ENCODE measurements at places on chromosomes 4 and X.

- DNase-seq, result no peak
These were observed 76.6 kb upstream of the CXXC4 start for GRCh38 chr4:104571341-104571740.

DNA sequence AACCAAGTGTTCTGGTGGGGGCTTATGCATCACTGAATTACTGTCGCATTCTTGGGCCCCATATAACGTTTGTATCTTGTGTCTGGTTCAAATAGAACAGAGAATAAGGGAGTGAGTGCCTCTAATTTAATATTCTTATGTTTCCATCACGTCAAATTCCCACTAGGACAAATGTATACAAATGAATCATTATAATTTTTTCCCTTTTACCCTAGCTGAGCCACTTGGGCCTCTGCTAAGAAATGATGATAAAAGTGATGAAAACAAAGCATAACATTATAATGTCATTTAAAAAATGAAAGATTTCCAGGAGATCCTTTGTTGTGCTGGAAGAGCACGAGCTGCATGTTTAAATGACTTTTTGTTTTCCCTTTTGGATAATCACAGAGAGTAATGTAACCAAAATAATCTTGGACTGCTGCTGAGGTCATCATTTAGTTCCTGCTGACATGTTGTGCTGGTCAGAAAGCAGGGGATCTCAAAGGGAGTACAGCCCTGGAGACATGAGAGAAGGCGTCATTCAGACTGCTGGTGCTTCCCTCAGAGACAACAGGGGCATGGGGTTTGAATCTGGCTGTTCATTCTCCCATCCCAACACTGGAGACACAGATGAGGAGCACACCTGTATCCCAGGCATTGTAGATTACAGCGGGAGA is 105.1 kb upstream of the SCOC start:
- DNase-seq, result no peak

- DNase-seq, result peak; percentile 25
These were observed 15.0 kb downstream of the SRPX2 start for GRCh38 chrX:100658941-100659381.

DNA sequence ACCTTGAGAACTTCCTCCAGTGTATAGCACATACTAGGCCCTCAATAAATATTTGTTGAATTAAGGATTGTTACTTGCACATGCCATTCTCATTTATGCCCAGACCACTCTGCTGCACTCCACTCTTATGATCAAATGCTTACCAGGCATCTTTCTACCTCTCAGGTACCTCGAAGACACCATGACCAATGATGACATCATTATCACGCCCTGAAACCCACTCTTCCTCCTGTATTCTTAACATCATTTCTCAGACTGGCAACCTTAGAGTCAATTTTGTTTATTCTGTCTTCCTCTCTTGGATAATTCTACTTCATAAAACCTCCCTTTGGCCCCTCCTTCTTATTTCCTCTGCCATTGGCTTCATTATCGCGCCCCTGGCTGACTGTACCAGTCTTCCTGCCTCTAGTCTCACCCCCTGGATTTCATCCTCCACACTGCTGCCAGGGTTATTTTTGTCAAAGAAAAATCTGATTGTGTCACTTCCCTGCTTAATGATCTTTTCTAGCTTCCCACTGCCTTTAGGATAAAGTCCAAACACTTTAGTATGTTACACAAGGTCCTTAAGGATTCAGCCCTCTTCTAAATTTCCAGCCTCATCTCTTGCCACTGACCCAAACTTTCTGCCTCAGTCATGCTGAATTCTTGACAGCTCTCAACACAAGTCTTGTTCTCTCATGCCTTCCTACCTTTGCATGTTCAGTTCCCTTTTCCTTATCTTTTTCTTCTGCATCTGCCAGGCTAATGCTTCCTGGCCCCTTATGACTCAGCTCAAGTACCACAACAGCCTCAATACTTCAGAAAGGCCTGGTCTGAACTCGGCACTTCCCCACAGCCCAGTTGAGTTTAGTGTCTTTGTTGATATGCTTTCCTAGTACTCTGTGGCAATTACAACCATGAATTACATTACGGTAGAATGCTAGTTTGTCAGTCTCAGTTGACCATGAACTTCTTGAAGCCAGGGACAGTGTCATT is 45.8 kb downstream of the HDAC8 start:
- no peak for DNase-seq

DNA sequence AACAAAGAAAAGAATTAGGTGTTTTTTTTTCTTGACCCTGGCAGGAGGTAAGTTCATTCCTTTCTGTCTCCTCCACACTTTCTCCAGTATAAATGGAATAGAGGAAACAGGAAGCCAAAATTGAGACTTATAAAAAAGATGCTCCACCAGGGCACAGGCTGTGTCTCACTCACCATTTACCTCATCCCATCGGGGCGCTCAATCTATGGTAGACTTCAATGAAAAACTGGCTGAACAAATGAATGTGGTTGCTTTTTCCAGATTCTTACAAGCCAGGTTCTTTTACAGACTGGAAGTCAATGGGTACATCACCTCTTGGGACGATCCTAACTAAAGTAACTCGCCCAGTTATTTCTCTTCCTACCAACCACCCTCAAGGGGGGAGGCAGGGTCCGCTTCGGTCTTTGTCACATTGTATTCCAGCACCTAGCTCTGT is 685 bp downstream of the COMMD8 start:
- no peak for DNase-seq

DNA sequence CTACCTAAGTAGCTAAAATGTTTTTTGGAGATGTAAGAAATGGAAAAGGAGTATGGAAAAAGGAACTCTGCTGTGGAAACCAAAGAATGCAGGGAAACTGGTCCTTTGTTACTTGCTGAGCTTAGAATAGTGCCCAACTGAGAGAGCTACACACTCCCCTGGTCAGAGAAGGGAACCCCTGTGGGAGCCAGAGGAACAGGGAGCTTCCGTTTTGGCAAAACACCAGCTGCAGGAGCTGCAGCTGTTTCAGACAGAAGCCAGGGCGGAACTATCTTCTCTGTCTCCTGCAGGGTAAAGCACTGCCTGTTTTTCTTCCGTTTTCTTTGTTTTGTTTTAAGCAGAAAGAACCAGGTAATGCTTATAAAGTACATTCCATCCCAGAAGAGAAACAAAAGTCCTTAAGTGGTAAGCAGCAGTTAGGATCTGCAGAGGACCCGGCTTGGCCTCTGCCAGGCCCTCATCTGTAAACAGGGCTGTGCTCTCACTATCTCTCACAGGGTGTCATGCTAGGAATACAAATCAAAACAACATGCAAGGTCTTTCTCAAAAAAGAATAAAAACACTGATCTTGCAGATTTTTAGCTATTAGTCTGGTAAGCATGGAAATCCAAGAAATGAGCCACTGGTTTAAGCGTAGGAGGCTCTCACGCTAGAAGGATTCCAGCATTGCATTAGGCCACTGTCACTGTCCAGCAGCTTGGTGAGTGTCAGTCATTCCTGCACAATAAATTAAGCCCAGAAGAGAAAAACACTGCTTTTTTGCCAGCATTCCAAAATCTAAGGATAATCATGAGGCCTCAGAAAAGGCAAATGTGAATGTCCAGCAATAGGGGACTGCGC is 76.1 kb downstream of the CHST7 start:
- DNase-seq, result no peak

GRCh38 chrX:21770631-21771321 is 12.9 kb upstream of the SMPX start:
- DNase-seq, result no peak

DNA sequence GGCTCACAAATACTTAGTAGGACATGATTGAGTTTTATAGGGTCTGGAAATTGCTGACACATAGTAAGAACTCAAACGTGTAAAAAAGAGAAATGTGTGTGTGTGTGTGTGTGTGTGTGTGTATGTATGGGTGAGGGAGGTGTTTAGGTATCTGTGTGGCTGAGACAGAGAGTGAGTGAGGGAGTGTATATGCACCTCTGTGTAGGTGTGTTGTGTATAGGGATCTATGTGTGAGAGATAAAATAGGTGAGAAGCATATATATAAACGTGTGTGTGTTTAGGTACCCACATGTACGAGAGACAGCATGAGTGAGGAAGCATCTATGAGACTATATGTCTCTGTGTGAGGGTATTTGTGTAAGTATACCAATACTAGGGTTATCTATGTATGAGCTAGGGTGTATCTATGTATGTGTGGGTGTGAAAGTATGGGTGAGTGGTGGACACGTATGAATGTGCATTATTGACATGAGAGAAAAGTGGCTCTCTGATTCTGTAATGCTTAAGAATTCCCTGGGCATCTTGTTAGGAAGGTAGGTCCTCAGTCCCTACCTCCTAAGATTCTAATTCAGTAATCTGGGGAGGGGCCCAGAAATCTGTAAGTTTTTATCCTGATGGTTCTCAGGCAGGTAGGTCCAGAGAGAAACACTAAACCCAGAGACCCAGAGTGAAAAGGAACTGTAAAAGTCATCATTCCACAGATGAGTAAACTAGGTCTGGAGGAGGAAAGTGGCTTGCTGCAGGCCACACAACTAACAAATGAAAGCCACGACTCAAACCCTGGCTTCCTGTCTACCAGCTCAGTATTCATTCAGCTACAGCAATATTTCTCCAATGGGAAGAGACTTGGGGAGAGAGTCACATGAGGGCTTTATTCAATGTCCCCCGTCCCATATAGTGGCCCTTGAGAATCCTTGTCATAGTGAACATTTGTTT is 237.0 kb downstream of the IDS start:
- DNase-seq, result no peak

- DNase-seq, result no peak
These were observed 37.1 kb downstream of the SNX25 start for GRCh38 chr4:185246453-185246852.

DNA sequence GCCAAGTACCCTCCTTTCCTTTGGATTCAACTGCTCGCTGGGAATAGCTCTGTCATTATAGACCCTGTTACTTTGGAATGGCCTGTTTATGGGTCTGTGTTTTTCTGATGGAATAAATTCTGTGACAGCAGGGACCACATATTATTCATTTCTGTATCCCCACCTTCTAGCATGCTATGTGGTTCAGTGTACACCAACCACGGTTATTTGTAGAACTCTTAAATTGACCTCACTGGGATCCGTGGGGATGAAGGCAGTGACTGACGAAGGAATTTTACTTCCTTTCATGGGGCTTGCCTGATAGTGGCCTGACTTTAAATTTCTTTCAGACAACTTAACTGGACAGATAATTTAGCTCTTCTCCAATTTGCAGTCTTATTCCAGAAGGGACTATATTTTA is 343.2 kb downstream of the SPRY1 start:
- DNase-seq, result no peak

GRCh38 chr4:8597791-8598190 is 5.2 kb downstream of the CPZ start:
- no peak for DNase-seq

DNA sequence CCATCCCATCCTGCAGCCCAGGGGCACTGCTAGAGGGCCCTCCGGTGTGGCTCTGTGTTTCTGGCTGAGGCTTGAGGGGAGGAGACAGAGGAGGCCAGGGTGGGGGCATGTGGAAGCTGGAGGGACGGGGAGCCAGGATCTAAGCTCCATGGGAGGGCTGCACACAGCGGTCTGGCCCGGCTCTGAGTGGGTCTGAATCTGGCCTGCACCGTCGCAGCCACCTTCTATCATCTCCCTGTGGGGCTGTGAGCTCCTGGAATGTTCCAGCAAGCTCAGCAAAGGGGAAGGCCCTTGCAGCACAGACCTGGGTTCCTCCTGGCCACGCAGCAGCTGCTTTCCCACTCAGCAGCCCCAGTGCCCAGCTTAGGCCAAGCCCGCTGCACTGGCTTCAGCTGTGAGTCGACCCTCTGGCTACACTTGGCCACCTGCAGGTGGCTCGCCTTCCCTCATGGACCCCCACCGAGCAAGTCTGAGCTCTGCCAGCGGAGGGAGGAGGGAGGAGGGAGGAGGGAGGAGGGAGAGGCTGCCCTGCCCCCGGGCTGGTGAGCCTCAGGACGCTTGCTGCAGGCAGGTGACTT is 5.3 kb downstream of the NKX1-1 start:
- no peak for DNase-seq

DNA sequence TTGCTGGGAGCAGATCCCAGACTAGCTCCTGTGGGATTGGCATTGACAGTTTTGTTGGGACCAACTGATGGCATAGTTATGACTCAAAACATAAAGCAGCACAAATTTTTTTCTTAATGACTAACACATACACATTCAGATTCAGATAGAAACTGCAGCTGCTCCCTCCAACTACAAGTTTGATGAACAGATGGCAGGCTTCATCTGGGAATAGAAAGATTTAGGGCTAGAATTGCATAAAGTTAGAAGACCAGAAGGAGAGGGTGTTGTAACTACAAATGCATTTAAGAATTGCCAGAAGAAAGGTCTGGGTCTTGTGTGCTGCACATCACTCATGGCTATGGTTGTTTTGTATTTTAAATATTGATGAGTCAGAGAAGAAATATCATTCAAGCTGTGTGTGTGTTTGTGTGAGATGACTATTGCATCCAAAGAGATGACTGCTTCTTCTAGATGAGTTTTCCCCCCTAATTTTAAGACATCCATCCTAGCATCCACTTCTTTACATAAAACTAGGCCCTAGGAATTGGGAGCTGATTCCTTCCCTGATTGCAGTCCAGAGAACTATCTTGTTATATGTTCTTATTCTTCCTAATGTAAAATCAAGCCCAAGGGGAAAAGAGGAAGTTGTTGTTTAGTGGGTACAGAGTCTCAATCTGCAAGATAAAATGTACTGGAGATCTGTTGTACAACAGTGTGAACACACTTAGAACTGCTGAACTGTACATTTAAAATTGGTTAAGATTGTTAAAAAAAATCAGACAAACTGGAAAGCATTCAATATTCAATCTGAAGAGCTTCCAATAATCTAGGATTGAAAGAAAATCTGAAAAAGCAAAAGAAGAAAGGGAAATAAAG is 175.1 kb downstream of the PARM1 start:
- no peak for DNase-seq

DNA sequence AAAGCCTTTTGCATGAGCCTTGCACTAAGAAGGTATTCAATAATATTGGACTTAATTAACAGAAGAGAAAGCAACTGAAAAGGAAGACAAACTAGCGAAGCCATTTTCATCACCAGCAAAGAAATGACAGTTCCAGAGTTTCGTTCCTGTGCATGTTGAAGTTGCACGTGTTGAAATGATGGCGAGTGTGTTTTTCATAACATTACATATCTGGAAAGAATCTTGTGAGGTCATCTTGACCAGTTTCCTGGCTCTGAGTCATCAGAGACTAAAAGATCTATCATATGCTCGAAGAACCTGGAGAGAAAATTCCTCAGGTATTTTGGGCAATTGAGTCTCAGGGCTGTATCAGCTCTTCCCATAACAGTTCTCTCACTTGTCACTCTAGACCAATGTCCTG is 106.2 kb upstream of the MAML3 start:
- DNase-seq, result no peak

GRCh38 chrX:17654116-17654515 is 83.2 kb upstream of the SCML1 start:
- DNase-seq, result no peak
